ENCODE measurements at places on chromosomes 5 and 9.
A peak's percentile ranks its signal among the peaks of the same experiment; 100 is the strongest.

- DNase-seq = no peak
These were observed 559.0 kb upstream of the FTMT start for GRCh38 chr5:121292664-121293063.

DNA sequence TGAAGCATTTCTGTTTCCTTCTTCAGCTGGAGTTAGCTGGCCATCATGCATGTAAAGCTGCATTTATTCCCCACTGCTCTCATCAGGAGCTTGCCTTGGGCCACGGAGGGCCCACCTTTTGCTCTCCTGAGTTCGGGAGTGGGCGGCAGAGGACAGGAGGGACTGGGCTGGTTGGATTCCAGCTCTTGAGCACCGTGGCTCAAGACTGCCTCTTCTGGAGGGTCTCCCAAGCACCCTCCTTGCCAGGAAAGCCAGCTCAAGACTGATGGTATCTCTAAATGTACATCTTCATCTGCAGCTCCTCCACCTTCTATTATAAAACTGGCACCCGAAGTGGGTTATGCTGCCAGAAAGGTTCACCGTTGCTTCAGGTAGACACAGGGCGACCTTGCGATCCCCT is 399.6 kb upstream of the IRX1 start:
- DNase-seq = no peak

- DNase-seq = no peak
These were observed 15.2 kb downstream of the NEK6 start for GRCh38 chr9:124272979-124273378.

DNA sequence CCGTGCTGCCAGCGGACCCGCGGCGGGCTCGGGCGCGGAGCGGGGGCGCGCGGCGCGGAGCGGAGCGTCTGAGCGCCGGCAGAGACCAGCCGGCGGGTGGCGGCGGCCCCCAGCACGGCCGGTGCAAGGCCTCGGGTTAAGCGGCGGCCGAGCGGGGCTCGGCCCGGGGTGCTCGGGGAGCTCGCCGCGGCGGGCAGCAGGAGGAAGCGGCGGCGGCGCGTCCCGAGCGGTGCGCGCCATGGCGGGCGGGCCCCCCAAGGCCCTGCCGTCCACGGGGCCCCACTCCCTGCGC is 150 bp downstream of the SNX30 start:
- DNase-seq = no peak

GRCh38 chr9:89813482-89813881 is 208.7 kb downstream of the GADD45G start:
- no peak for DNase-seq

GRCh38 chr9:93595461-93595860 is 19.1 kb downstream of the PHF2 start:
- no peak for DNase-seq

DNA sequence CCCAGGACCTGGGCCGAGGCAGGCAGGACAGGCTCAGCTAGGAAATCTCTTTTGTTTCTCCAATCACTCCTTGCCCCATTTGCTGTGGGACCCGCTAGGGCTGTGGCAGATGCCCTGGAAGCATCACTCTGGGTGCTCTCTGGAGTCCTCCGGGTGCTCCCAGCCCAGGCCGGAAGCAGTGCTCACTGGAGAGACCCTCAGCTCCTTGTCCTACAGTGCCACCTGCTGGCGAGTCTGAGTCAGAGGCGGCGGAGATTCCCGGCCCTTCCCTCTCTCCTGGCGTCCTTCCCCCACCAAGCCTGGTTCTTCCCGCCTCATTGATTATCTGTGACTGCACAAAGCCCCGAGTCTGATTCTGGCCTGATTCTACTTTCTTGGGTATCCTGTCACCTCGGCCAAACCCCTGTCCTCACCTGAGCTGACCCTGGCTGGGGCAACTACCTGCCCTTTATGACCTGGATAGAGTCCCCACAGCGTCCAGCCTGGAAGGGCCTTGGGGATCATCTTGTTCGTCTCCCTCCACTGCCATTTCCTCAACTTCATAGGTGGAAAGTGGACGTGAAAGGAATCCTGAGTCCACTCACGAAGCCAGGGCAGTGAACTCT is 7.3 kb upstream of the BARHL1 start:
- no peak for DNase-seq

DNA sequence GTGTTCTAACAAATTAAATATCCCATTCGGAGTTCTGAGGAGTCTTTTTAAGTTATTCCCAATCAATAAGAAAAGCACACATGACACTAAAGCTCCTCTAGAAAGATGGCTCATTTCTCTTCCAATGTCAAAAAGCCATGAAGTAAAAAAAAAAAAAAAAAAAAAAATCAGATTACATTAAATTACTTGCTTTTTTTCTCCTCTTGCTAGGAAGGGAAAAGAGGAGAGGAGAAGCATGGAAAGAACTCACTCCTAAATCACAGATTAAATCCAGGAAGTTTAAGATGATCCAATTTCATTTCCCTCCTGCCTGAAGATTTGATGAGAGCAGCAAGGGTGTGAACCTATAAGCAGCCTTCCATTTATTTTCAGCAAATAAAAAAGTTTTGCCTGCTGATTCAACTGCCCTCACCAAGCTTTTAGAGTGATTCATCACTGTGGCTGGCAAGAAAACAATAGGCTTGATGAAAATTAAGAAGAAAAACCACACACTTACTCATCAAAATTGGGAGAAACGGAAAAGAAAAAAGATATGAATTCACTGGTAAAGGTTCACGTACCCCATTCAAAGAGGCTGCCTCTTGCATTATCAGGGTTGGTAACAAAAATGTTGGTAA is 19.7 kb downstream of the MYO10 start:
- no peak for DNase-seq

DNA sequence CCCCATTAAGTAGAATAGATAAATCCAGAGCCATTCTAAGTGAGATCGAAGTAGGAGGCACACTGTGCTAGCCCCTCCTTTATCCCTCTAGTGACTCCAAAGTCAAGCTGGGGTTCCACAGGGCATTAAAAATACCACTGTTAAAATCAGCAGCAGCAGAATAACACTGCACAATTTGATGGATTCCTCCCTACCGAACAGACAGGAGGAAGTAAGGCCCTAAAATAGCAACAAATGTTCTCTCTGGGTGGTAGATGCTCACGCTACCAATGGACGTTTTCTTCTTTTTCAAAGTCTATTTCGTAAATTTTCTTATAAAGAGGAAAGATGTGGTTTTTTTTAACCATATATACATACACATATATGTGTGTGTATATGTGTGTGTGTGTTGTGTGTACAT is 54.4 kb downstream of the FBXW11 start:
- no peak for DNase-seq

DNA sequence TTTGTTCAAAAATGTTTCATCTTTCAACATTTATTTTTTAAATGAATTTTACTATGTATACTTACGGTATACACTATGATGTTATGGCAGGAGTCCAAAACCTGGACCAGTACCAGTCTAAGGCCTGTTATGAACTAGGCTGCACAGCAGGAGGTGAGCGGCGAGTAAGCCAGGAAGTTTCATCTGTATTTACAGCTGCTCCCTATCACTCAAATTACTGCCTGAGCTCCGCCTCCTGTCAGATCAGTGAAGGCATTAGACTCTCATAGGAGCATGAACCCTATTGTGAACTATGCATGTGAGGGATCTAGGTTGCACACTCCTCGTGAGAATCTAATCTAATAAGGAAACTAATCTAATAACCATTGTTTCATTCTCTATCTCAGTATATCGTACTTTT is 715.5 kb upstream of the PTPRD start:
- no peak for DNase-seq

DNA sequence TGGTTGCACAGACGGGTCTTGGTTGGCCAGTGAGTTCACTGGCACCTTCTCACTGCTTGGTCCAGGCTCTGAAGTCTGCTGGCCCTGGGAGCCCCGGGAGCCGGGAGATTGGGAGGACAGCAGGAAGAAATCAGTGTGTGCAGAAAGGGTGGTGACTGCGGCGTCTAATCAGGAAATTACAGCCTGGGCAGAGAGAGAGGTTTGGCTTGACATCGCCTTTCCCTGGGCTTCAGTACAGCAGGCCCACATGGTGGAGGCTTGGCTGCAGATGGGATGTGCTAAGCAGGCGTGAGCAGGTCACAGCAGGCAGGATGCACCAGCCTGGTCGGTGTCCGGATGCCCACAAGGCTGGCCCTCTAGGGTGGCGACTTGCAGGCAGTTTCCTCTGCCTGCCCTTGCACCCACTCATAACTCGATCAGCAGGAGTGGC is 17.2 kb downstream of the PITX1 start:
- no peak for DNase-seq

DNA sequence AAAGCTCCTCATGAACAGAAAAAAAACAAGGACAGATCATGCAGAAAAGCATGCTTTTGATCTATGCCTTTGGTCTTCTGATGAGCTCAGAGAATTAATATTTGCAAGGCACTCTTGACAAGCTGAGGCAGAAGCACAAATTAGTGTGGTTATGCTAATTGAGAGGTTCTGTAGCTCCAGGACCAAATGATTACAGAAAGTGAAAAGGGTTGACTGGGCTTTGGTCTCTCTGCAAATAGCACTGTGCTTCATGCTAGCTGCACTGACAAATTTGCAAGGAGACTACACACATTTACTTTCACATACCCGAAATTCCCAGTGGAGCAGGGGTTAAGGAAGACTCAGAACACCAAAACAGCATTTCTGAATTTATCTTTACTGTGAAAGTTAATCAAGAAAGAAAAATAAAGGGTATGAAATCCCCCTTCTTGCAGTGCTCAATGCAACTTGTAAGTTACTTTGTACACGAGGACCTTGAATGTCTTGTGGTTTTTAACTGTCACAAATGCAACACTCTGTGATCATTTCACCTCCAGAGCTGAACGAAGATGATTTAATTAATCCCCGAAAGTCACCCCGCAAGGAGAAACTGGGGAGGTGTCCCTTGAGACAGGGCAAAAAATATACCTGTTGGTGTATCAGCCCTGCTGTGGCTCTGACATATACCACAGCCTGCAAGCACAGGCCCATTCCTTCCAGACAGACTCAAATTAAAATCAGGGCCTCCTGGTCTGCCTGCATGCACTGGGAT is 11.9 kb downstream of the RAPGEF1 start:
- DNase-seq = no peak

GRCh38 chr5:141095263-141095641 is 837 bp downstream of the PCDHB2 start:
- DNase-seq = no peak

DNA sequence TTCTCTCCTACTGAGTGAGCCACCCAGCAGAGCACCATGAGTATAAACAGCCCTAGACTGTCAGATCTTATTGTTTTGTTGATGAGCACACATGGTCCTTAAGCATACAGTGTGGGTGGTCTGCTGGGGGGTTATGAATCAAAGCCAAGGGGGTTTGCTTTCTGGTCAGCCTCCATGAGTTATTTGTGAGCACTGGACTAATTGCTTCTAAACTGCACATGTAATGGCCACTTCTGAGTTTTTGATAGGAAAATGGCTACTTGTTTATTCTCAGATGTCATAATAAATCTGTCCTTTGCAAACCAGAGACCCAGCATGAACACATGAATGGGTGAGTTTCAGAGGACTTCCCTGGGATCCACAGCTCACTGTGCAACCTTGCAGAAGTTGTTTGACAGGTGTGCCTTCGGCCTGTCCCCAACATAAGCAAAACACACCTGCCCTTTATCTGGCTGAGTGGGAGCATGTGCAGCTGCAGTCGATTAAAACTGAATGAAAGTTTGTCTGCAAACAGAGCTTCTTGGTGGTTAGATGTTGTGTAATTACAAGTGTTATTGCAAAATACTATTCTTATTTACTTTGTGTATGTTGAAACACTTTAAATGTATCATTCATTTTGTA is 35.9 kb downstream of the MAMDC2 start:
- DNase-seq = no peak

GRCh38 chr9:124363326-124364096 is 51.7 kb downstream of the PSMB7 start:
- DNase-seq = no peak

- DNase-seq = no peak
These were observed 39.2 kb downstream of the NSG2 start for GRCh38 chr5:174084691-174085154.

GRCh38 chr9:10818206-10818605 is 205.4 kb upstream of the PTPRD start:
- DNase-seq = no peak

DNA sequence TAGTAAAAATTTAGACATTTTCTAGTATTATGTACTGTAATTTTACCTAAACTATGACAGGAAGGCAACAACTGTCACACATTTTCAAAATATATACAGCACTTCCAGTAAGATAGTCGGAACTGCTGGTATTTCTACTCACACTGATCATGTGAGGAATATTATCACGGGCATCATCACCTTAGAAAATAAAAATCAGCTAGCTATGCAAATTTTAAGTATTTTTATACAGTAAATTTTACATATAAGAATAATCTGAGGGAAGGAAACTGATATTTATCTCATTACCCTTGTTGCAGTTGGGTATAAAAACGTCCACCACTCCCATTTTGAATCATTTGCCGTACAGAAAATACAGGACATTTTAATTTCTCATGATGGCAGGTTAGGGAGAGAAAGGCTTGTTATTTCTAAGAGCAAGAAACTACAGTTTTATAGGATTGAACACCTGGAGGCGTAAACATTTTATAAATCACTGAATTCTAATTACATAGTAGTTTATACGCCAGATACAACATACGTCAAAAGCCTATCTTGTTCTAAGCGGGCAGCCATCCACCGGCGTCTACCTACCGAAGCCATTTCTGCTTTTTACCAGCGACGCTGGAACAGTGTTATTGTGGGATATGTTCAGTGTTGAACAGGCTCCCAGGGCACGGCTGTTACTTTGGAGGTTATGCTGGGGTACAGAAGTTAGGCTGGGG is 729 bp upstream of the TNPO1 start:
- DNase-seq = no peak

DNA sequence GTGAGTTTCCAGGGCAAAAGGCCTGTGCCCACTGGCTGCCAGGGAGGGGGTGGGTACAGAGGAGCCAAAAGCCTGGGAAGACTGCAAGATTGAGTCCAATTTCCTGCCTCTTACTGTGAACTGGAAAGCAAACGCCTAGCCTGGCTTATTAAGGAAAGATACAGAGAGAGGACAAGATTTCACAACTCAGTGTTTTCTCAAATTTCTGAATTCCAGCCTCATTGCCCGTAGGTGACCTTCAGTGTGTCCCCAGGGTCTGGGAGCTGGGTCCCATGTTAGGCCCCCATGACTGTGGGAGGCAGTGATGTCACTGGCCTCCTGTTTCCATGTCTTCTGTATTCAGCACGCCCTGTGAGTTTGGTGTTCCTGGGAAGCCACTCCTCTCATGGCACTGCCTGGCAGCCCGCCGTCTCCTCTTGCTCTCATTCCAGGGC is 60.6 kb upstream of the PTPN3 start:
- DNase-seq = no peak

- DNase-seq = peak; percentile 46
These were observed 143.0 kb upstream of the LHFPL2 start for GRCh38 chr5:78791501-78792100.

GRCh38 chr5:10695759-10696543 is 65.1 kb downstream of the DAP start:
- DNase-seq = no peak

DNA sequence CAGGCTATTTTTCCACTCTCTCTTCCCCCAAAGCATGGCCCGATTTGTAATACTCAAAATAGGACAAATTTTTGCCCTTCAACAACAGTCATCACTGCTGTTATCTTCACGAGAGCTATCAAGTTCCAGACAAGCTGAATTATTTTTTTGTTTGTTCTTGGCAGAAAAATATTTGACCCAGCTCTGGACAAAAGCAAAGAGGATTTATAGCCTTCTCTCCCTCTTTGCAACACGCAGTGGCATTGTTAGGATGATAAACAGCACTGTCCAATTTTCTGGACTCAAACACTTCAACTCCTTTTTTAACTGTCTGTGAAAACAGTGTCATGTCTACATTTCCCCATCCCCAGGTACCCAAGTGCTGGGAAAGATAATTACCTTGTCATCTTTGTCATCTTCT is 160.3 kb downstream of the SLF1 start:
- no peak for DNase-seq
